ENCODE measurements at places on chromosomes 1 and 21. TPM values are rescaled to one million over a fixed set of nuclear protein-coding genes. Genes with fewer than 3 reads are reported as not detected.

DNA sequence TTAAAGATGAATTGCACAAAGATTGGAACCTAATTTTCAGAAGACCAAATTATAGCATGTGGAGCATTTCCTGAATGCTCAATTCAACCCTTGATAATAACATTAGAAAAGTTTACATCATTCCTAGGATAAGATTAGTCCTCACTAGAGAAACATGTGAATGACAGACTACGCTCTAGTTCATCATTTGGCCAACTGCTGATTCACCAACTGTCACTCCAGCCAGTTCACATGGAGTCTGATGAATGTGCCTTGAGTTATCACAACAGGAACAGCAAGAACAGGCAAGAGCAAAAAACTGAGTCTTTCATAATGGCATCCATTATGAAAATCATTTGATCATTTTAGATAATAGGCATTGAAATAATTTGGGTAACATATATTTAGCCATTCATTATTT lies 415.9 kb downstream of the PTPRC start:
- DNase-seq: no peak

DNA sequence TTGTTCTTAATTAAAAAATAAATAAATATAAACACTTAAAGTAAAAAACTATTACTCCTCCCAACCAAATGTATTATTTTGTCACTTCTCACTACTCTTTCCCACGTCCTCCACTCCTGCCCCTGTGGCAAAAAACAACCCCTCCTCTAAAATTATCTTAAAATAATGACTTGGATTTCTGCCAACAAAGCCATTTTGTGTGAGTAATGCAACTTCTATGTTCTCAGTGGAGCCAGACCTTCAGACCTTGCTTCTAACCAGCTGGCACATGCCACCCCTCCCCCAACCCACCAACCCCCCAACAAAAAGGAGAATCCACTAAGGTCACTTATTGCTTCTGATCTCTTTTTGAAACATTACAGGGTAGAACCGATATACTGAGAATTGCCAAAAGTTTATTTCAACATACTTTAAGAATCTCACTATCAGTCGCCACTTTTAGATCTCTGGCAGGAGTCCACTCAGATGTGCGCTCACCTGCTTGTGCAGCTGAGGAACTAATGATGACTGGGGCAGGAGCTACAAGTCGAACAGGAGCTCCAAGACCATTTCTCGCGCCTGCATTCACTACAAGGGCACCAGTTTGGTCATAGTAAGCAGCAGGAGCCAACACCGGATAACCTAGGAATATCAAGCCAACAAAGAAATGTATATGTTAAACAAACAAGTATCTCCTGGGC lies 58.3 kb upstream of the SDC3 start:
- peak; percentile 31 for DNase-seq

DNA sequence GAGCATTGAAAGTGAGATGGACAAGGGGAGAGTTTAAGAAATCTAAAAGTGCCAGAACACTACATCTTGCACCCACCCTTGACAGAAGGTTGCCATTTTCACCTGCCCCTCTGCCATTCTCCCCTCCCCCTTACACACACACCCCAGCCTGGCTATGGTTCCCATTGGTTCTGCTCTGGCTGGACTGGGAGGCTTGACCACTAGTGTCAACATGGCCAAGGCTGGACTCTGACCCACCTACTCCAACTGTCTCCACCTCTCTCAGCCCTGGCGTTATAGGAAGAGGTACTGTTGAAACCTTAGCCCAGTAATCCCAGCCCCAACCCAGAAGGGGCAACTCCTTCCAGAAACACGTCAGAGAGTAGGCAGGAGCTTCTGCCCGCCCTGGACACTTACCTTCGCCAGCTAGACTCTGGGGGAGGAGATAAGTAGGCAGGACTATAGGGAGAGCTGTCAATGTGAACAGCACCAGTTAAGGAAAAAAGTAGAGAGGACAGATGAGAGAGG lies 4.5 kb downstream of the CRTC2 start:
- no peak for DNase-seq

DNA sequence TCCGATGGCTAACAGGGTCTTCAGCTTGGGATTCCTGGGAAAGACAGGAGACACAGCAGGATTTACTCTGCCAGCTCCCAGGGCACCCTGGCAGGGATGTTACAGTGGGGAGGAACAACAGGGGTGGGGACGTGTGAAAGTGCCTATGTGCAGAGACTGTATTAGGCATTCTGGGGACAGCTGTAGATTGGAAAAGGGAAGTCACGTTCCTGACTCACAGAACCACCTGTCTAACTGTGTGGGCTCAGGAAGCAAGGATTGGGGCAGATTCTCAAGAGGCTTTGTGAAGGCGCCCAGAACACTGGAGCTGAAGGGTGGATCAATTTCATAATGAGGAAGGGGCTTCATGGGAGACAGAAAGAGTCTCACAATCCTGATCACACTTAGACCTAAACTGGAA lies 4.4 kb downstream of the CHIT1 start:
- DNase-seq: no peak

DNA sequence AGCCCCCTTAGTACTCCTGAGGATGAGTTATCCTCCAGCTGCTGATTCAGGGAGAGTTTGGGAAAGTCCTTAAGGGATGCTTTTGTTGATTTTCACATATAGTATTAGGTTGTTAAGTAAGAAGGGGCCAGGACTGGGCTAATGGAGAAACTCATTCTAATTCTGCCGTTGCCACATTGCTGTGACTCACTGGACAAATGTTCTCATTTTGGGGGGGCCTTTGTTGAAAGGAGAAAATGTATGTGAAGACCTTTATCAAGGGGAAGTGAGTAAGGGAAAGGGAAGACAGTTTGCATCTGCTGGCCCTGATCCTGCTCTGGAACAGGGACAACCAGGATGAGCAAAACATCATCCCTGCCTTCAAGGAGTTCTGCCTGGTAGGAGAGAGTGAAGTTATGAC lies 123.2 kb upstream of the FGGY start:
- peak; percentile 50 for DNase-seq

DNA sequence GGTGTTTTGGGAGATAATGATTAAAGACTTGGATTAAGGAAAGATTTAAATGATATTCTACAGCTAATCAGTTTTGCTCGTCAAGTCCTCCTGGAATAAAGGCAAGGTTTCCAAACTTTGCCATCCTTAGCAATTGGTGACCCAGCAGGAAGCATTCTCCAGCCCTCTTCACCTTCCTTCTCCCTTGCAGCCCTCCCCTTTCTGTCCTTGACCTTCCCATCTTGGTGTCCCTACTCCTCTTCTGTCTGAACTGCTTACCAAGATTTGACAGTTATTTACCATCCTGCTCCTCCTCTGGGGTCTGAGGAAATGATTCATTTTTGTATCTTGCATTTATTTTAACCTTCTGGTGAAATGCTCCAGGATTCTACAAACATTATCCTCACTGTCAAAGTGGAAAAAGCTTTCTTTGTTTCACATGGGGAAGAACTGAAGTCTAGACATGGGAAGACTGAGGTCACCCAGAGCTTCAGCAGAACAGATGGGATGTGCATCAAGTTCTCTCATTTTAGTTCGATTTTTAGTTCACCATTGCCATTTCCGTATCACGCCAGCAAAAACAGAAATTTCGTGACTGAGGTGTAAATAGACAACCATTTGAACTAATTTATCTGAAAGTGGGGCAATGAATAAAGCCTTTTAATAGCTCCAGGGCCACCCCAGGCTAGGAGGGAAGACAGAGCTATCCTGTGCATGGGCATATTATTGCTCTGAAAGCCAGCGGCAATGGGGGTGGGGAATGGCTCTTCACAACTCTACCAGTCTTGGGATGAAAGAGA lies 504.4 kb upstream of the PLXNA2 start:
- DNase-seq: no peak

DNA sequence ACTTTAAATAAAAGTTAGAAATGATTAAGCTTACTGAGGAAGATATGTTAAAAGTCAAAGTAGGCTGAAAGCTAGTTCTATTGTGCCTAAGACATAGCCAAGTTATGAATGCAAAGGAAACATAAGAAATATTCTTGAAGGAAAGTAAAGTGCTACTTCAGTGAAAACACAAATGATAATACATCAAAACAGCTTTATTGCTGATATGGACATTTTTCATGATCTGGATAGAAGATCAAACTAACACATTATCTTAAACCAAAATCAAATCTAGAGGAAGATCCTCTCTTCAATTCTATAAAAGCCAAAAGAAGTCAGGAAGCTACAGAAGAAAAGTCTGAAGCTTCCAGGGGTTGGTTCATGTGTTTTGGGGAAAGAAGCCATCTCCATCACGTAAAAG lies 545.9 kb downstream of the COL11A1 start:
- DNase-seq: no peak

DNA sequence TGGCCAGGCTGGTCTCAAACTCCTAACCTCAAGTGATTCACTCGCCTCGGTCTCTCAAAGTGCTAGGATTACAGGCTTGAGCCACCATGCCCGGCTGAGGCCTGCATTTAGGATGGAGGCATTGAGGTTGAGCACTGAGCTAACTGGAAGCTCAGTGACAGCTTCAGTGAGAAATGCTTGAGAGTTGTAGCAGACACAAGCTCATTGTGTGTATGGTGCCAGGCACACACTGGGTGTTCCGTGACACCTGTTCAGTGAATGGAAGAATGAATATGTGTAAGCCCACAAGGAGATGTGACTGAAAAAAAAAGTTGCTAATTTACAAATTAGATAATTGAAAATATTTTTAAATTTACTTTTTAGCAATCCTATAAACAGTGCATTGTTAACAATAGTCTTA lies 21.8 kb downstream of the LURAP1 start:
- DNase-seq: no peak

DNA sequence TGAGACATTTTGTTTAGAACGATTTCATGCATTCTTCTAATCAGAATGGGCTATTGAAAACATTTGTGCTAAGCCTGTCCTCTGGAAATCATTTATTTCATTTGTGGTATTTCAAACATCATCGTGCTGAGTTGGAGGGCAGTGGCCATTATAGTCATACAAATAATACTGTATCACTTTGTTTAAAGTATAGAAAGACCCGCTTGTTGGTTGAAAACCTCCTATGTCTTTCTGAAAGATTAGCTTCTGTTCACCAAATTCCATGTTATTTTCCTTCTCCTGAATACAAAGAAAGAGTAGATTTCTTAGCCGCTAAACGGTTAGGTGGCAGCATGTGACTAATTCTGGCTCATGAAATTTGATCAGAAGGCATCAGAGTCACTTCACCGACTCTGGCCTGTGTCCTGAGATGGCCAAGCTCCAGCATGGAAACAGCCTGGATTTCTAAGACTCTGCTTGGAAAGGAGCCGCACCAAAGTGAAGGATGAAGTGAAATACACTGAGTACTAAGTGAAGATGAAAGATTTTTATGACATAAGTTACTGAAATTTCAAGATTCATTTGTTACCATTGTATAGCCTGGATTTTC lies 355.1 kb downstream of the USP25 start:
- no peak for DNase-seq

DNA sequence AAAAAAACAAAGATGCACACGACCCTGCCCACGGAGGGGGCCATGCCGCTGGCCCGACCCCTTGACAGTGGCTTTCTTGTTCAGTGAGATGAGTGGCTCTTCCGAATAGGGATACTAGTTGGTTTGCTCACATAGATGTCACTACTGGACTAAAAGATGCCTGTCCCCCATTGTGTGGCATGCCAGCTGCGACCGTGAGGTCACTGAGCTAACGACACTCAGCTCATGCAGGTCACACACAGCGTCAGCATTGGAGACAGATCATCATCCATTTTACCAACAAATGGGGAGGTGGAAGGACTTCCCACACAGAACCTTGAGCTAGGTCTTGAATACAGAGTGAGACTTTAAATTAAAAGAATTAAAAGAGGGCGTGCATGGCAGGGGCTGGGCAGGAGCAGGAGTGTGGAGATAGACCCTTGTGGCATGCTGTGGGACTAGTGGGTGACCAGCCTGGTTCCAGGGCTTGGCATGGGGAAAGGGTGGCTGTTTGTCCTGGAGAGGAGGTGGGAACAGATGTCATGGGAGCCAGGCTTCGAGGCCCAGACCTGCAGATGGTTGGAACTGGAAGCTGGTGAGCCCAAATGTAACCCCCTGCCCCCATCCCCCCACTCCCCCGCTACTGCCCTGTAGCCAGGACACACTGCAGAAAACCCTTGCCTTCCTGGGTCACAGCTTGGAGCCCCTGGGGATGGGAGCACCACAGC lies 12.4 kb downstream of the SLC1A7 start:
- DNase-seq: no peak

The ACTN2 gene
- 0.17 TPM for total RNA-seq

The AK5 gene
- 0.61 TPM for total RNA-seq

The ADORA1 gene
- total RNA-seq: 1.7 TPM

The USH2A gene
- total RNA-seq: not detected

The RAB7B gene
- total RNA-seq: 23.5 TPM

All from mammary epithelial cell (primary cell).